IMR-90 (cell line): ENCODE measurements at places on chromosomes 2 and 18. TPM values are rescaled to one million over a fixed set of nuclear protein-coding genes. Genes with fewer than 3 reads are reported as not detected.
A peak's percentile ranks its signal among the peaks of the same experiment; 100 is the strongest.

ANKRD62 gene
- total RNA-seq: not detected in 2 replicates

AMER3 gene
- total RNA-seq: not detected in 2 replicates

LRRC30 gene
- not detected in 2 replicates for total RNA-seq

CTNNA2 gene
- not detected in 2 replicates for total RNA-seq

GPBAR1 gene
- under 0.01 TPM in 1 of 2 replicates, not detected in the other for total RNA-seq

LYG2 gene
- not detected in 2 replicates for total RNA-seq

TYW5 gene
- 3.8 and 6.9 TPM in 2 replicates for total RNA-seq

UGT1A10 gene
- total RNA-seq: not detected in 2 replicates

PROKR1 gene
- not detected in 2 replicates for total RNA-seq

SERPINB12 gene
- total RNA-seq: not detected in 2 replicates

ASB3 gene
- 36.2 and 39.2 TPM in 2 replicates for total RNA-seq

KIF5C gene
- 0.18 and 0.28 TPM in 2 replicates for total RNA-seq

DNA sequence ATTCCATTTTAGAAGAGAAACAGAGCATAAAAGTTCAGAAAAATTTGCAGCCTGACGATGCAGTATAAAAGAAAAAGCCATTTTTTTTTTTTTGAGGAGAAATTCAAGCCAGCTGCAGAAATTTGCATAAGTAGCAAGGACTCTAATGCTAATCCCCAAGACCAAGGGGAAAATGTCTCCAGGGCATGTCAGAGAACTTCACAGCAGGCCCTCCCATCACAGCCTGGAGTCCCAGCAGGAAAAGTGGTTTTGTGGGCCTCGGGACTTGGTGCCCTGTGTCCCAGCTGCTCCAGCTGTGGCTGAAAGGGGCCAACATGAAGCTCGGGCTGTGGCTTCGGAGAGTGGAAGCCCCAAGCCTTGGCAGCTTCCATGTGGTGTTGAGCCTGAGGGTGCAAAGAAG lies 325.3 kb upstream of the HNMT start:
- no peak for DNase-seq

DNA sequence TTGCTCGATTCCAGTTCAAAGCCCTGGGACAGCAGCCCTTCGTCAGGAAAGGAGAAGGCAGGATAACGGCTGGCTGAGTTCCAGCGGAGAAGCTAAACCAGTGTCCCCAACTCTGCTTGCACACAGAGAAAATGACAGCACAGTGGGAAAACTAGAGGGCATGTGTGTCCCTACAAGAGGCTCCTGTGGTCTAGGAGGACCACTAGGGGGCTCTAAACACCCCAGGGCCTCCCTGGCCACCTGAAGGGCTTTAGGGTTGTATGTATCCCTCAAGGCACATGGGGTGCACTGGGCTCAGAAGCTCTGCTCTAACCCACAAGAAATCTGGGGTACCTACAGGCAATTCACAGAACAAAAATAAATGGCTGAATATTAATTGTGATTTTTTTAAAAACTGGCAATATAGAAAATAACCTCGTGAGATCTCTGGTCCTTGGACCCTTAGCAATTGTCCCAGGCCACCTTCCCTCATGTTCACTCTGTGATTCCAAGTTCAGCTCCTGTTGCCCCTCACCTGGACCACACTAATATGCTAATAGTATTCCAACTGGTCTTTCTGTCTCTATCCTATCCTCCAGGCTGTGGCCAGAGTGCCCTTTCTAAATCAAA lies 17.5 kb downstream of the STAT1 start:
- peak; percentile 34 for DNase-seq

GRCh38 chr18:6956495-6956894 lies 161.1 kb downstream of the LAMA1 start:
- no peak for DNase-seq

DNA sequence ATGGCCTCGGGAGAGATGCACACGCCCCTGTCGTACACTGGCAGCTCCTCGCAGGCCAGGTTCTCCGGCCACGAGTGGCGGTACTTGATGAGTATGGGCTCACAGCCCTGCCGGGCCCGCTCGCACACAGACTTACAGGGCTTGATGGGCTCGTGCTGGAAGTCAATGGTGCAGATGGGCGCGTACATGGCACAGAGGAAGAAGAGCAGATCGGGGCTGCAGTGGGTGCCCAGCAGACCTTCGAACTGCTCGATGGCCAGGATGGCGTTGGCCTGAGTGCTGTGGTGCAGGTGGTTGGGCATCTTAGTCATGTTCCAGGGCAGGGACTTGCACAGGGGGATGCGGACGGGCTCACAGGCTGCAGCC lies 359 bp downstream of the FRZB start:
- no peak for DNase-seq

DNA sequence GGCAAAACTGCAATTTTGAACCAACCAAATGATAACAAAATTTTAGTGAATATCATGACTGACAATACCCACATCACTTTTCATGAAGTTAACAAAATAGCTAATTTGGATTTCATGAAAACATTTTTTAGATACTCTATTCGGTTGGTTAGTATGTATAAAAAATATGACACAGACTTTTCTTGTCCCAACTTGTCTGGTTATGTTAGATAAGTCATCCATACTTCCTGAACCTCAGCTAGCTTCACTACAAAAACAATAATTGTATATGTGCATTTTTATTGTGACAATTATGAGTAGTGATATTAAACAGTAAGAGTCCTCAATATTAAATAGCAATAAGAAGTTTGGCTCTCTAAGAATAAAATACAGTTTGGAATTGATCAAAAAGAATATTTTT lies 408.1 kb upstream of the DSEL start:
- no peak for DNase-seq

DNA sequence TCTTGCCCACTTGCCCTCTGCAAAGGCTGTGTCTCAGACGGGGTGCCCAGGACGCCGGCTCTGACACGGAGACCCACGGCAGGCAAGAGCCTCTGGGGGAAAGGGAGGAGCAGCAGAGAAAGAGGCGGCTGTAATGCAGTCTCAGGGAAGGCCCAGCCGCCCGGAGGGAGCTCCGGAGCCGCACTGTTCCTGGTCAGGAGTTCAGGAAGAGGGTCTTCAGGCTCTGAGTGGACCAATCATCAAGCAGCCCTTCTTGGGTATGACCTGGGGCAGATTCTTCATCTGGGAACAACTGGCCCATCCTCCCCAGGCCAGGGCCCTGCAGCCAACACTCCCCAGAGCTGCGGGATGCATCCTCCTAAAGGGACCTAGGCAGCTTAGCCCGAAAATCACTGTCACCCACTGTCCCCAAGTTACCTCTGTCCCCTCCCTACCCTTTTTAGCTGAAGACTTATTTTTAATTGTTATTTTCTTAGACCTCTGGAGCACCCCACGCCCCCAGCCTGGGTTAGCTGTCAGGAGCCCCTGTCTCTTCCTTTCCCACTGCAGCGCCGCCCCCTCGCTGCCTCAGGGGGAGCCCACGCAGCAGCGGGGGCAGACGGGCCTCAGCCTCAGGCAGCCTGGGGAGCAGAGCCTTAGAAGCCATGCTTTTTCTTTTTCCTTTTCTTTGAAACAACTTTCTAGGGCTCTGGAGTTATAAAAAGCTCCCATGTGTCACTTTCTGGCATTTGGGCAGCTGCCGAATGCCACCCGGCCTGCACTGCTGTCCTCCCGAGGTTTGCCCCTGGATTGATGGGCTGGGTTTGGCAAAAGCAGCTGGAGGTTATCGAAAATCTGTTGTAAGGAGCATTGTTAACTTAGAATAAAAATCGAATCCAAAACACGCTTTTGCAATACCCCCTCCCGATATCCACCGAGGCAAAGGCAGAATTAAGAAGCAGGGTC lies 644 bp upstream of the NEU2 start:
- DNase-seq: no peak

GRCh38 chr18:59996370-59996966 lies 96.7 kb downstream of the PMAIP1 start:
- peak; percentile 57 for DNase-seq

DNA sequence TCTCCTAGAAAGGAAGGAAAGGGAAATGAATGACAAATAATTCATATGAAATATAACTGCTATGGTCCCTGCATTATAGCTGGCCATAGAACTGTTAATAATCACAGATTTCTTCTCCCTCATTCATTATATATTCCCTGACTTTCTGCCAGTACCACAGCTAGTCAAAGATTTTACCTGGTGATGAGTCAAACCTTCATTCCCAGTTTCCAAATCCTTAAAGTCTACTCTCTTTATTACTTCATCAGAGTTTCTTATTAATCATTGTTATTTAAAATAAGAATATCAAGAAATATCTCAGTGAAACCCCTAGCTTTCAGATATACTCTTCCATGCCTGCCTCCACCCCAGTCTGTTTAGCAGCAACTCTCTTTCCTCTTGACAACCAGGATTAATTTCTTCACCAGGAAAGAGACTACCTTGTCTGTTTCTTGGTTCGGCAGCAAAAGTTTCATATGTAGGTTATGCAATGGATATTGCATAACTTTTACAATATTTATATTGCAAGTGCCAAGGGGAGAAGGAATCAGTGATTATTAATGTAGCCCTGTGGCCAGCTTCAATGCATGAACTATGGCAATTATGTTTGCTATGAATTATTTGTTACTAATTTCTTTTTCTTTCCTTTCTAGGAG lies 533.8 kb downstream of the FBXO15 start:
- peak; percentile 31 for DNase-seq

GRCh38 chr2:107785756-107786155 lies 40.9 kb upstream of the RGPD4 start:
- DNase-seq: no peak

- no peak for DNase-seq
These were observed 952 bp upstream of the UGT1A6 start for GRCh38 chr2:233691443-233692433.

DNA sequence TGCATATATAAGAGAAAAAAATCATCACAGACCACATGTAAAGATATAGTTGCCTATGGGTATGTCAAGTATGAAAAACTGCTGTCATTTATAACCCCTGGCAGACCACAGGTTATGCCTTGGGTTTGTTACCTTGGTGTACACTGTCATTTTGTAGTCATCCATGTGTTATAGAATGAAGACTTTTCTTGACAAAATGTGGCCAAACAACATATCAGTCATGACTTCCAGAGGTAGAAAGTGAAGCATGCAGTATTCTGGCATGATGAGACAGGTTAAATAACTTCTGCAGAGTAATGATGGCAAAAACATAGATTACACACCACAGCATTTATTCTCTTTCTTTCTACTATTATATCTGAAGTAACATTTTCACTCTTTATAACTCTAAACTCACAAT lies 74.9 kb upstream of the NEUROD1 start:
- DNase-seq: no peak

DNA sequence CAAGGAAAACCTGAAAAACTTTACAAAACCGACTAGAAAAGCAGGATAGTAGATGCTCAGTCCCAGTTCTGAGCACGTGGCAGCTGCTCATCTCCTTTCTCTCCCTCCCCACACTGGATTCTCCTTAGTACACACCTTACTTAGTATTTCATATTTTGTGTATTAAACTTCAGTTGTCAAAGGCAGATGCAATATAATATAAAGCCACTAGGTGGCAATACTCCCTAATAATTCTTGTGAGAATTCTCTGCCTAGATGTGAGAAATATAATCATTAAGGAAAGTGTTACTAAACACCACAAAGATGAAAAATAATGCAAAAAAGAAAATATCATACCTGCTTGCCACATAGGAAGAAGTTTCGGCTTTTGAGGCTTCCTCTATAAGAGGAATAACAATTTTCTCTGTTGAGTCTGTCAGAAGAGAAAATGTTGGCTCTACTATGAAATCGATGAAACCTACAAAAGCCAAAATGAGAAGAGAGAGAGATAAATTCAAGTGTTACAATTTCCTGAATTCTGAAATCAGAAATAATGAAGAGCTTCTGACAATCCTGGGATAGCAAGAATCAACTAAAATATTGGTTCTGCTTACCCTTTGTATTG lies 200.6 kb downstream of the PPP1R1C start:
- DNase-seq: peak; percentile 34

DNA sequence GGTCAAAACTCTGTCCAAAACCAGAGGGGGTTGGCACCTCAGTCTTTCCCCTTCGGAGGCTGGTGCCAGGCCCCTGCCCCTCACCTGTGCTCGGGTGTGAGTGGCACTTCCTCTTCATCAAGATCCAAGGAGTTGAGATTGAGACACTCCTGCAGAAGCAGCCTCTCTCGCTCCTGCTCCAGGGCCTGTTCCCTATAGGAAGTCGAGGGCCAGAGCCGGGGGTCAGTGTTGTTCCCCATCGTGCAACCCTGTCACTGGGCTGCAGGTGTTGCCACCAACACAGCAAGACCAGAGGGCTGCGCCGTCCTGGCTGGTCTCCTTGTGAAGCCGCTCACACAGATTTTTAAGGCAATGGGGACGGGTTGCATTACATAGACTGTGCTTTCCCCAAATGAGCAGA lies 18.9 kb downstream of the FAM178B start:
- DNase-seq: no peak

DNA sequence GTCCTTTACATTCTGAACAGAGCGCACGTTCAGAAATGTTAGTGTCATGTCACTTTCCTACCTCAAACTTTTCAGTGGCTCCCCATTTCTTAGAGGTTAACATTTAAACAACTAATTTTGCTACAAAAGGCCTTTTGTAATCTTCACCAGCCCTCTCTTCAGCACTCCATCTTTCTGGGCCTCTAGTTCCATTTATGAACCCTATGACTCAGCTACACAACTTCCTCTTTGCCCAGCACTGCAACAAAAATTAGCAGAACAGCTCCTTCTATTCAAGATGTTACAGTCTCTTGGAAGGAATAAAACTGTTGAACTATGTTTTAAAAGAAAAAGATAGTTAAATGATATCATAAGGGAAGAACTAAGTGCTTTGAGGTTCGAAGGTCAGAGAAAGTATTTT lies 139.9 kb downstream of the VWC2L start:
- peak; percentile 18 for DNase-seq

- peak; percentile 95 for DNase-seq
These were observed 59.4 kb upstream of the CTLA4 start for GRCh38 chr2:203808046-203808750.

DNA sequence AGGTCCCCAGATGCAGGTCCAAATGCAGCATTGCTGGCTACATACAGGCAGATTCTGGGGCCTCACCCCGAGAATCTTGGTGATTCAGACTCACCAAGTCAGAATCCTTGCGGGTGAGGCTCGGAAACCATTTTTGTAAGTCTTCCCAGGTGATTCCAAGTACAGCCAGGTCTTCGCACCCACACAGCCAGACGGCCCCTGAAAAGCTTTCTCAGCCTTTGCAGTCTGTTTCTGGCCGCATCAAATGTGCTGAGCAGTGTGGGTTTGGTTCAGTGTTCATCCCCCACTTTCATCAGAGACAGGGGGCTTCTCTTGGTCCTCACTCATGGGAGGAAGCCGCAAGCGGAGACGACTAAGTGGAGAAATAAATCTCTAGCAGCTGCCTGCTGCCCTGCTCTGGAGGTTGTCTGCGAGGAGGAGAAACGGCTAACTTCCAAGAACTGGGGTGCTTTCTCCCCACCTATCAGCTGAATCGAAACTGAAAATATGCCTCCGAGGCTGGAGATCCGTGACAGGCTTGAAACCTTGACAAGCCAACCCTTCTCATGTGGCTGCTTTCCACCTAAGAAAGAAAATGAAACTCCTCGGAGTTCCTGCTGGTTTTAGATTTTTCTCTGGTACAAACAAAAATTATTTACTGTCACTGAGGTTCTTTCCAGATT lies 8.9 kb upstream of the TMEM185B start:
- peak; percentile 50 for DNase-seq

- peak; percentile 100 for DNase-seq
These were observed 60.8 kb downstream of the EFEMP1 start for GRCh38 chr2:55862673-55863390.
